ENCODE measurements at places on chromosomes 5 and 9.
A peak's percentile ranks its signal among the peaks of the same experiment; 100 is the strongest.

GRCh38 chr5:173778784-173779304, 109.3 kb upstream of the CPEB4 start:
- no peak for DNase-seq

GRCh38 chr9:131272212-131272611, 4.1 kb downstream of the FAM78A start:
- DNase-seq = no peak

GRCh38 chr9:78118742-78119473, 87.3 kb upstream of the GNAQ start:
- peak; percentile 41 for DNase-seq

DNA sequence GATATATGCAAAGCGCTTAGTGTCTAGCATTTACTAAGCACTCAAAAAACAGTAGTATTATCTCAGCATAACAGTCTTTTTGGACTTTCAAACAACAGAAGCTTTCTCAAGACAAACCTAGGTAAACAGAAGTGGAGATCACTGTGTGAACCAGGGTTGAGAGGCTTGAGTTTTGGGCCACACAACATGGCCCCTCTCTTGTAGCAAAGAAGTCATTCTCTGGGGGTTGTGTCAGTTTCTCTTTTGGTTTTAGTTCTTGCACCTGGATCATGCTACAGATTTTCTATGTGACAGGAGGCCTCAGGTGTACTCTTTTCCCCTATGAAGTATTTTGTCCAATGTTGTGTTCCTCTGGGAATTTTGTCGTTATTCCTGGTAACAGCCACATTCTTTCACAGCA, 30.0 kb downstream of the INSYN2B start:
- no peak for DNase-seq

- DNase-seq = no peak
Measured at GRCh38 chr5:81222285-81222684, 10.8 kb upstream of the CKMT2 start.

- no peak for DNase-seq
Measured at GRCh38 chr9:131915181-131915580, 164.5 kb downstream of the MED27 start.

- DNase-seq = no peak
Measured at GRCh38 chr9:82247318-82247717, 258.7 kb downstream of the SPATA31D1 start.

- peak; percentile 83 for DNase-seq
Measured at GRCh38 chr9:4099976-4100735, 199.7 kb downstream of the GLIS3 start.

- DNase-seq = peak; percentile 79
Measured at GRCh38 chr9:109320331-109320741, 523 bp downstream of the EPB41L4B start.

DNA sequence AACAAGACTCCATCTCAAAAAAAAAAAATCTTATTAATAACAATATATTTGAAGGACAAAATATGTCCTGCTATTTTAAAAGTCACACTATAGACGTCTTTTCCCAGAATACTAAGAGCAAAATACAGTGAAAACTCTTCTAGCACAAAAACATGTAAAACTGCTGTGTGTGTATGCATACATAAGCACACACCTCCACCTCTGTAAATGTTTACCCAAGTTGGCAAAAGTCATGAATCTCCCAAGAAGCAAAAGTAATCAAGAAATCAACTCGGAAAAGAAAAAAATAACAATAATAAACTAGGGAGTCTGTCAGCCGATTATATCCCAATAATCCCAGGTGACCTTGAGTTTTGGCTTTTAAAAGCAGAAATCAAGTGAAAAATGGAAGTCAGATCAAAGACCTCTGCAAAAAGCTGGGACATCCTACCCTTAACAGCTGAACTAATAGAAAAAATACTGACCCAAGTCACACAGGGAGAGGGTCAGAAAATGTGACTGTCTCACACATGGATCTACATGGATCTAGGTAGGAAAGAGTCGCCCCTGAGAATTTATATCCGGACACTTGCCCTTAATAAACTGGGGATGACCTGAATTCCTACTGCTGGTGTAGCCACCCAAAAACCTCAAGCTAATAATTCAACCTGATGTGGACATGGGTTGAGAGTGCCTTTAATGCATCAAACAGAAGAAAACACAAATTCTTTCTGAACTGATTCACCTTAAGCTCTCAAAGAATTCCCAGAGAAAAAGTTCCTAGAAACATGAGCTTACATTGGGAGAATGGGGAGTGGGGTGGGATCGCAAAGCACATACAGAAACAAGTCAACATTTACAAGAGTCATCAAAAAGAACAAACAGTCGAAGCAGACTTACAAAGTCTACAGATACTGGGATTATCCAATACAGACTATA, 29.9 kb downstream of the LPAR1 start:
- DNase-seq = no peak
